Tibial nerve (tissue), 4 donors: ENCODE measurements at places on chromosomes 6 and 20. TPM values are rescaled to one million over a fixed set of nuclear protein-coding genes. Genes with fewer than 3 reads are reported as not detected.

The PTCHD4 gene
- 3.0 TPM for total RNA-seq

- no peaks in the 10 kb centered on the region for H3K27me3 ChIP-seq
- H3K27ac ChIP-seq = no peak overlapping the region
- H3K36me3 ChIP-seq = no peaks in the 10 kb centered on the region
- DNase-seq = no peak
- H3K4me1 ChIP-seq = no peaks in the 10 kb centered on the region
These were observed 147.7 kb downstream of the ZNF217 start for GRCh38 chr20:53445932-53446331.

DNA sequence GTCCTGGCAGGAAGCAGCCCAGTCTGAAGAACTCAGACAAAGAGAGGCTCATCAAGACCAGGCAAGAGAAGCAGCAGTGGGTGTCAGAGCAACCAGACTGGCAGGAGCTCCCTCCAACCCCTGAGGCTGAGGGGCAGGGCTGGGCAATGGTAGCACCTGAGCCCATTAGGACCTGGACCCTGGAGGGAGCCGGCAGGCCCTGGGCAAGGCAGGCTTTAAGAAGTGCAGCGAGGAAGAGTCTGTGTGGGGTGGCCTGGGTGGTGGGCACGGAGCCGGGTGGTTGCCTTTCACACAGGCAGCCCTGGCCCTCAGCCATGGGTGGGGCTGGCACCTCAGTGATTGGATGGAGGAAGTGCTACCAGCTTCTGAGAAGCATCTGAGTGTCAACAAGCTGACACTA lies 33.1 kb upstream of the IRF4 start:
- H3K4me3 ChIP-seq = no peak overlapping the region
- no peaks in the 10 kb centered on the region for H3K27me3 ChIP-seq
- no peak overlapping the region for H3K27ac ChIP-seq
- no peaks in the 10 kb centered on the region for H3K4me1 ChIP-seq
- H3K36me3 ChIP-seq = no peaks in the 10 kb centered on the region

GRCh38 chr6:110557199-110557598 lies 80.8 kb upstream of the SLC22A16 start:
- no peaks in the 10 kb centered on the region for H3K36me3 ChIP-seq
- peaks cover 8% of the 10 kb centered on the region for H3K4me1 ChIP-seq
- no peaks in the 10 kb centered on the region for H3K27me3 ChIP-seq
- DNase-seq = no peak
- no peak overlapping the region for H3K27ac ChIP-seq
- H3K4me3 ChIP-seq = no peak overlapping the region

GRCh38 chr6:146670161-146670560 lies 71.4 kb downstream of the ADGB start:
- no peak for DNase-seq
- H3K27me3 ChIP-seq = no peaks in the 10 kb centered on the region
- no peaks in the 10 kb centered on the region for H3K4me1 ChIP-seq
- no peak overlapping the region for H3K4me3 ChIP-seq

The SLA2 gene
- total RNA-seq = 0.30 TPM

The WFDC12 gene
- total RNA-seq = not detected

The LY6G5C gene
- total RNA-seq = not detected

- no peak overlapping the region for H3K4me3 ChIP-seq
- no peak overlapping the region for H3K27ac ChIP-seq
- no peaks in the 10 kb centered on the region for H3K4me1 ChIP-seq
- no peaks in the 10 kb centered on the region for H3K36me3 ChIP-seq
These were observed 203.5 kb downstream of the EPM2A start for GRCh38 chr6:145531822-145532221.
